ENCODE measurements at places on chromosomes 3 and 15.
A peak's percentile ranks its signal among the peaks of the same experiment; 100 is the strongest.

- DNase-seq, result no peak
Measured at GRCh38 chr3:55426486-55426885, 60.6 kb downstream of the WNT5A start.

GRCh38 chr15:97567411-97567810, 393.1 kb upstream of the ARRDC4 start:
- no peak for DNase-seq

GRCh38 chr3:58231666-58232065, 5.9 kb upstream of the ABHD6 start:
- DNase-seq, result no peak

DNA sequence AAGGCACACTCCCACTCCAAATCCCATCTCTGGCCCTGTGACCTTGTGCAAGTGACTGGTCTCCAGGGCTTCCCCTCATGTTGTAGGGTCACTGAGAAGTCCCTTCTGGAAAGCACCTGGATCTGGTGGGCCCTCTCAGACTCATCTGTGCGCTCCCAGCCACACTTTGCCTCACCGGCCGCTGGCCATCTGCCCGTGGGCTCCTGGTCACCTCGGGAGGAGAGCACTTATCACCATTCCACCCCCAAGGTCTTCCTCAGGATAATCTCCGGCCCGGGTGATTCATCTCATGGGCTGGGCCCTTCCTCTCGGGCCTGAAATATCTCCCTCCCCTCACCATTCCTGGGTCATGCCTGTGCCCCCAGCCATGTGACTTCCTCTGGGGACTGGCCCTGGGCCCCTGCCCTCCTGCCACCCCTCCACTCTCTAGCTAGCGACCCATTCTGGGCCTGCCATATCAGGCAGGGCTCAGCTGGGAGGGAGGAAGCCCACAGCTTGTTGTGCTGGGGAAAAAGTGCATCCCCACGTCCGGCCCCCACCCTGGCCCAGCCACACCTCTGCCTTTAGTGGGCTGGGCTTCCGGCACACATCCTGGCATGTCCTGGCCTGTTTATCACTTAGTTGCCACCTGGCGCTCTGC, 10.6 kb upstream of the WNT7A start:
- DNase-seq, result no peak

GRCh38 chr15:71883447-71883846, 73.1 kb downstream of the NR2E3 start:
- no peak for DNase-seq

- no peak for DNase-seq
Measured at GRCh38 chr3:107430996-107431245, 53.7 kb downstream of the CCDC54 start.

GRCh38 chr3:150073513-150073912, 102.8 kb upstream of the PFN2 start:
- no peak for DNase-seq

DNA sequence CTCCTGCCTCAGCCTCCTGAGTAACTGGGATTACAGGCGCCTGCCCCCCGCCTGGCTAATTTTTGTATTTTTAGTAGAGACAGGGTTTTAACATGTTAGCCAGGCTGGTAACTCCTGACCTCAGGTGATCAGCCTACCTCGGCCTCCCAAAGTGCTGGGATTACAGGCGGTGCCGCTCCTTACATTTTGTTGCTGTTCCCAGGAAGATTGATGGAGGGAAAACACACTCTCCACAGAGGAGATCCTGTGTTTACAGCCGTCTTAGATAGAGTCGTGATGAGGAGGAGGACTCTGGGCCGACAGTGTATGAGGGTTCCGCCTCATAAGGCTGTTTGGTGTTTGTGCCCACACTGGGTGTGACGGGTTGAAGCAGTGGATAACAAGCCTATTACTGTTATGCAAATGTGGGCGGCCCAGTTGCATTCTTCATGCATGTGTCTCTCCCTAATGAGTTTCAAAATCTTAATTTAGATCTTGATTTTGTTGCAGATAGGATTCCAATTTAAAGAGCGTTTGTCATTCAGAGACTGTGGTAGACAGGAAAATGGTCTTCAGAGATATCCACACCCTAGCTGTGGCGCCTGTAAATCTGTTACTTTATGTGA, 60.0 kb downstream of the APBA2 start:
- no peak for DNase-seq

GRCh38 chr3:140748903-140749302, 71.0 kb downstream of the TRIM42 start:
- no peak for DNase-seq

- peak; percentile 8 for DNase-seq
Measured at GRCh38 chr3:171908731-171909130, 65.6 kb downstream of the TMEM212 start.

GRCh38 chr3:169026543-169027182, 636.8 kb downstream of the MECOM start:
- peak; percentile 93 for DNase-seq

- DNase-seq, result peak; percentile 66
Measured at GRCh38 chr15:60399931-60400330, 2.1 kb upstream of the ANXA2 start.

DNA sequence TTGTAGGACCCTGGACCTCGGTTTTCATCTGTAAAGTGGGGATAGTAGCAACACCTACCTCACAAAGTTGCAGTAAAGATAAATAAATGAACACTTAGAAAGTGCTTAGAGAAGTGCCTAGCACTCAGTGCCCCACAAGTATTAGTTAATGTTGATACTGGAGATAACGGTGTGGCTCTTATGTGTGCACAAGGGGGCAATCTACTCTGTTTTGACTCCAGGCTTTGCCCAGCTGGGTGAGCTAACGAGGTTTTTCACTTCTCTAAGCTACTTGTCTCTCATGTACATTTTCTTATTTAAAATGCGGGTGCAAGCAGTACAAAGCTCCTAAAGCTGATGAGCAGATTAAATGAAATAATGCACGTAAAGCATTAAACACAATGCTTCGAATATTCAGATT, 193.5 kb upstream of the ICE2 start:
- DNase-seq, result no peak

DNA sequence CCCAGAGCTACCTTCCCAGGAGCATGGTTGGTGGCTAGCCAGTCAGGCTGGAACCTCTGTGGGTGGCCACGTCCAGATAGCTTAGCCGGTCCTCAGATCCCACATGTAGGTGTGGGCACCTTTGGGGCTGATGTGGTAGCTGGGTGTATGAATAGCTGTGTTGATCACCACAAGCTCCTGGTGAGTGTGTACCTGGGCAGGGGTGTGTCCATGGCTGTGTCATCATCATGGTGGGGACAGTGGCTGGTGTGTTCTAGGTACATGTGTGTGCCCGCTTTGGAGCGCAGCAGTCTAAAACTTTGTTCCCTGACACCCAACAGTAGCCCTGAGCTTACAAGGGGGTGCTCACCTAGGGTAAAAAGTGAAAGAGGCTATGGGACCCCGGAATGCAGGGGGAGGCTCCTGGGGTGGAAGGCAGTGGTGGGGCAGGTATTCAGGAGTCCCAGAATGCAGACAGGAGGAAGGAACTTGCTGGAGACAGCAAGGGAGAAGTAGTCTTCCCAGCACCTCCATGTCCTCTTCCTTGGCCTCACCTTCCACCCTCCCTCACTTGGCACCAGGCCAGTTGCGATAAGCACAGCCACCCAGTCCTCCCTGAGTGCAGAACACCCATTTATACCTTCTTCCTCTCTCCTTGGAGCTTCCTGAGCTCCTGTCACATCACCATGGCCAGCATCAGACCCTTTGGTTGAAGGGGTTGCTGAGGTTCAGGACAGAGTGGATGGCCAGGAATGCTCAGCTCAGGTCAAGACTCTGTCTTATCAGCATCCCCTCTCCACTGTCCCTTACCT, 1.2 kb downstream of the CISH start:
- no peak for DNase-seq

DNA sequence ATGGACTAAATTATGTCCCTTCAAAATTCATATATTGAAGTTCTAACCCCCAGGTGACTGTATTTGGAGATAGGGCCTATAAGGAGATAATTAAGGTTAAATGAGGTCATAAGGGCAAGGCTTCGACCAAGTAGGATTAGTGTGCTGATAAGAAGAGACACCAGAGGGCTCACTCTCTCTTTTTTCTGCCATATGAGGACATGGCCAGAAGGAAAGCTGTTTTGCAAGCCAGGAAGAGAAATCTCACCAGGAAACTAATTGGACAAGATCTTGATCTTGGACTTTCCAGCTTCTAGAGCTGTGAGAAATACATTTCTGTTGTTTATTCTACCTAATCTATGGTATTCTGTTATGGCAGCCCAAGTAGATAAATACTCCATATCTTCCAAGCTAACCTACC, 503.6 kb upstream of the NAALADL2 start:
- DNase-seq, result peak; percentile 40

- DNase-seq, result no peak
Measured at GRCh38 chr3:30694668-30695067, 88.3 kb downstream of the TGFBR2 start.

GRCh38 chr15:44159492-44159891, 35.6 kb downstream of the FRMD5 start:
- DNase-seq, result peak; percentile 13

DNA sequence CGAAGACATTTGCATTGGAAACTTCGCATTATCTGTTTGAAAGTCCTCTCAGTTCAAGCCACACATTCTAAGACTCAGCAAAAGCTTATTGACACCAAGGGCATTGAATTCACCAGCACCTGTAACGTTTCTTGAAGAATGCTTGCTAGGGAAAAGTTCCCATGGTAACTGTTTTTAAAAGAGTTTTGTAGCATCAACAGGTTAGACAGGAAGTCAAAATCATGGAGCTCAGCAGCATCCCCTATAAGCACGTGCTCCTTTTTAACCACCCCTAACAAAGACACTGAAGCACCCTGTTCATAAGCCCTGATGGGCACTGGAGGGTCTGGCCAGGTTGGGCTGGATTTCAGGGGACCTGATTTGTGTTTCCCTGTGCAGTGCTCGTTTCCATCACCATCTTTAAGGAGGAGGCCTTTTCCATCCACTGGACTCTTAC, 229.7 kb upstream of the BHLHE40 start:
- no peak for DNase-seq

GRCh38 chr15:94040541-94041248, 190.7 kb upstream of the MCTP2 start:
- no peak for DNase-seq

GRCh38 chr3:86228101-86228500, 762.8 kb downstream of the VGLL3 start:
- DNase-seq, result no peak

- no peak for DNase-seq
Measured at GRCh38 chr15:56351353-56351752, 13.9 kb upstream of the TEX9 start.

- no peak for DNase-seq
Measured at GRCh38 chr3:56316944-56317343, 151.3 kb downstream of the ERC2 start.

GRCh38 chr3:111072031-111072921, 660 bp downstream of the NECTIN3 start:
- DNase-seq, result peak; percentile 39

GRCh38 chr15:73891328-73892315, 18.3 kb downstream of the TBC1D21 start:
- DNase-seq, result no peak

DNA sequence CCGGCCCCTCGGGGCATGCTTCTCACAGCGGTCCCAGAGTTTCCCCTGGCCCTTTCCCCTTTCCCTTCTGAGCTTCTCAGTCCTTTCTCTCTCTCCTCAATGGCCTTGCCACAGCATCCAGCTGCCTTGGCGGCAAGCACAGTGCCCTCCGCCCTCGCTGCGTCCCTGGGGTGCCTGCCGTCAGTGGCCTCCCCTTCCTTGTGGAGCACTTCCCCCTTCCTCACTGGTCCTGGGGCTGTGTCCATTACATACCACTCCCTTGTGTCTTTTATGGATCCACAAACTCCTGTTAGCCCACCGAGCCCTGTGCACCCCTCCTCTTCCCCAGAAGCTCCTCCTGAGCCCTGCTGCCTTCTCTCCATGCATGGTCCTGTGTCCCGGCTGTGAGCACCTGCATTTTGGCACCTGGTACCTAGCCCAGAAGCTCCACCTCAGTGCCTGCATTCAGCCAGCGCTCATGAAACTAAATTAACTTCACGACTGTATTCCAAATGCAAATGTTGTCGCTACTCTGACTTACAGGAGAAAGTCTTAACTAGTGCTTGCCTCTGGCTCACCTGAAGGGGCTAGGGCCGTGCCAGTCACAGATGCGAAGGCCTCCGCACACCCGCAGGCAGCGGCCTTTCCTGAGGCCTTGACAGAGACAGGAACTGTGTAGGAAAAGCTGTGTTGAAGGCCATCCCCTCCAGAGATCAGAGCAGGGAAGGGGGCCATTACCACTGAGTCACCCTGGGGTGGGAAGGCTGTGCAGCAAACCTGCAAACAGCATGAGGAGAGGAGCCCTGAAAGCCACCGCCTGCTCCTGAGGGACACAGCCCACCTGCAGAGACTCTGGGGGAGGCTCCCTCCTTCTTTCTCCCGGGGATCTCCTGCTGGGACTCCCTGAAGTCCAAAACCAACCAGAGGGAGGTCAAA, 19.1 kb upstream of the KLF13 start:
- no peak for DNase-seq

- no peak for DNase-seq
Measured at GRCh38 chr3:115428841-115429240, 194.5 kb upstream of the GAP43 start.

GRCh38 chr3:149180057-149180573, 41.5 kb downstream of the CP start:
- DNase-seq, result peak; percentile 100

DNA sequence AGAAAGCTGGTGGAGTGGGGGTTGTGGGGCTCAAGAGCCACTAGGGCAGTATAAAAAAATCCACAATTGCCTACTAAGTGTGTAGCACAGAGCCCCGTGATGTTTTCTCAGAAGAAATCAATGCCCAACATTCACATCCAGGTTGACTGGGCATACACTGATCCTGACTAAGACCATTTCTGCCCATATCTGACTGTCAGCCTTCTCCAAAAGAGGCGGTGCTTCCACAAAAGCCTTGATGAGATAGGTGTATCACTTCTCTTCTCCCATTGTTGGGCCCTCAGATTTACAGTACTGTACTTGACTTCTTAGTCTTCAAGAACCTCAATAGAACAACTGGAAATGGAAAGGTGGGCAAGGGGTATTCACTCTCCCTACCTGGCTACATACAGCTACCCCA, 1.4 kb downstream of the POPDC2 start:
- no peak for DNase-seq

GRCh38 chr3:28012830-28013229, 228.6 kb upstream of the CMC1 start:
- peak; percentile 1 for DNase-seq

GRCh38 chr3:25385807-25386460, 42.1 kb upstream of the RARB start:
- DNase-seq, result no peak

- DNase-seq, result peak; percentile 58
Measured at GRCh38 chr3:160403796-160404470, 4.5 kb downstream of the SMC4 start.

- DNase-seq, result no peak
Measured at GRCh38 chr3:445960-446359, 249.4 kb downstream of the CHL1 start.

DNA sequence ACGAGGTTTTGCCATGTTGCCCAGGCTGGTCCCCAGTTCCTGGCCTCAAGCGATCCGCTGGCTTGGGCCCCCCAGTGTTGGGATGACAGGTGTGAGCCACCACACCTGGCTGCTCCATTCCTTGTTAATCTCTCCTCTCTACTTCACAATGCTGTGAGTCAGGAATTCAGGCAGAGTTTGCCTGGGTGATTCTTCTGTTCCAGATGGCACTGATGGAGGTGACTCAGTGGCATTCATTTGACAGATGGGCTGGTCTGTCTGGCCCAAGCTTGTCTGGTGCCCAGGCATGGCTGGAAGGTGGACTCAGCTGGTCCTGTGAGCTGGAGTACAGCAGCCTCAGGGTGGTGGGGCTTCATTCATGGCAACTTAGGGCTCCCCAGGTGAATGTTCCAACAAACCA, 43.2 kb downstream of the SLC6A20 start:
- DNase-seq, result no peak

All from fibroblast of pulmonary artery (primary cell).